ENCODE measurements at places on chromosomes 16 and 17.

DNA sequence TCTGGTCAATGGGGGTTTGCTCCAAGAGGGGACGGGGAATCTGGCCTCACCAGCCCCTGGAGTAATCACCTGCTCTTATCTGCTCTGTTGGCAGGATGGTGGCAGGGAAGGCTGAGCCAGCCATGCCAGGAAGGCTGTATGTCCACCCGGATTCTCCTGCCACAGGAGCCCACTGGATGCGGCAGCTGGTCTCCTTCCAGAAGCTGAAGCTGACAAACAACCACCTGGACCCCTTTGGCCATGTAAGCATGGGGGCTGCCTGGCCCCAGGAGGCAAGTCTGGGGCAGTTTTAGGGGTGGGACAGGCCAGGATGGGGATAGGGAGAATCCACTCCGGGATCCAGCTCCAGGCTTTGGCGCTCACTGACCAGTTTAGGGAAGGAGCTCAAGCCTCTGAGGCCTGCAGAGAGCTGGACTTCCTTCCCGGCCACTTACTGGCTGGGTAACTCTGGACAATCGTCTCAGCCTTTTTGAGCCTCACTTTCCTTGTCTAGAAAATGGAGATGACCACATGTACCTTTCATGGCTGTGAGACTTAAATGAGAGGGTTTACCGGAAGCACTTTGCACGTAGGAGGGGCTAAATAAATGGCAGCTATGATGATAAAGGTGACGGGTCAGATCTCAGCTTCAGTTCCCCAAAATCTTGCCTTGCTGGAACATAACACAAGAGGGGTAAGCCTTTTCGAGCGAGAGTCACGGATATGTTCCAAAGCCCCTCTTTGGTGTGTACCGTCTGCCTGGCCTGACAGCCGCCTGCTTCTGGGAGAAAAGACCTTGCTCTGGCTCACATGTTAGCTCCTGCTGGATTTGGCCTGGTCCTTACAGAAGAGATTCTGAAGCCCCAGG is 15.4 kb downstream of the TBX4 start:
- ATAC-seq = peak; percentile 72

DNA sequence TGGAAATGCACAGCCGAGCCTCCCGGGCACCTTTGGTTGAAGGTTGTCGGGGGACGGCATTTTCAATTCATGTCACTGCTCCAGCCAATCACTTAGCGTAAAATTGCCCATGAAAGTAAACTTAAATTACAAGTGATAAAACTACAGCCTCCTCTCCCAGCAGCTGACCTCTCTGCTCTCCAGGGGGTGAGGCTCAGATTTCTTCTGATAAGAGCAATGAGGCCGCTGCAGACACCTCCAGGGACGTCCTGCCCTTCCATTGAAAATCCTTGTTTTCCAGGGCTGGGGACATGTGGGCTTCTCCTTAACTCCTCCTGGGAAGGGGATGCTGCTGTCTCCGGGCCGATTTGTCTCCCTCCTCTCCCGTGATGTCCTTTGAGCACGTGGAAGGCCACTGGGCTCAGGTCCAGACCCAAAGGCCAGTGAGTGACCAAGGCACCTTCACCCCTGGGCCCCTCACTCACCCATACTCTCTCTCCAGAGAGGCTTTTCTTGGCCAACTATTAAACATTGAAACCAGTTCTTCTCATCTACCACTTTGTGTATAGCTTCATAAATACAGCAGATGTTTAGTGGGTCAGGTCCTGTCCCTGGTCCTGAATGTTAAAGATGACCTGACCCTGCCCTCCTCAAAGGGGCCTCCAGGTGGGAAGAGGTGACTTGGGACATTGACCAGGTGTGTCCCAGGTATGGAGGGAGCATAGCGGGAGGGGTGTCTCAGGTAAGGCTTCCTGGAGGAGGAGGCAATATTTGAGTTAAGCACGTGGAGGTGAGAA is 52.3 kb downstream of the MGAT5B start:
- no peak for ATAC-seq

DNA sequence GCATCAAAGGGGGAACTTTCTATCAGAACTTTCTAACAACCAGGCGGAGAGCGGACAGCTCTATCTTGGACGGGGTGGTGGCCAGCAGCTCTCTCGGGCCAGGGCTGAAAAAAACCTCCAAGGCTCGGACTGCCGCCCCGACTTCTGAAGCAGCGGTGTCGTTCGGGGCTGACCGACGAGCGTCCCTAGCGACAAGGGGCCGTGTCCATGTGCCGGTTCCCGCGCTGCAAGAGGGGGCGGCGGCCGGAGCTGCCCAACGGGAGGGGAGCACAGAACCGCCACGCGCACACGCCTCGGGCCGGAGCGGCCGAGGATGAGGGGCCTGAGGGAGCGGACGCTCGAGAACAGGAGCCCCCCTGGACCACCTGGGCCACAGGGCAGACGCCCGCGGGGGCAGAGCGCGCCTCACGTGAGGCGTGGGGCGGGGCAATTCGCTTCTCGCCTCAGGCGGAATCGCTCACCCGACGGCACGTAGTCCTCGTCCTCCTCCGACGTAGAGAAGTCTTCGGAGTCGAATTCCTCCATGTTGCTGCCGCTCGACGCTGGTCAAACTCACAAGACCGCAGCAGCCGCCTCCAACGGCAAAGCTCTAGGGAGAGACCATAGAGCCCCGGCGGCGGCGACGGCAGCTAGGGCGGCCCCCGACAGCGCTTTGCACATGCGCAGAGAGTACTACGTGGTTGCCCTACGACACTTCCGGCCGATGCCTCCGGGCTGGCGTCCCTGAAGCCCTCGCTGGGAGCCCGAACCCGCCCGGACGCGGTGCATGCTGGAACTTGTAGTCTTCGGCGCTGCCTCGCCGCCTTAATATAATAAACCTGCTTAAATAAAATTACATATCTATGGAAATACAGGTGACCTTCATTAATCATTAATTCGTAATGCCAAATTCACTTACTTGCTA is at the start of gene CFDP1:
CFDP1 (minus strand) TSS at position 676 of the 904 bp plus-strand sequence; CDS start at position 525, 151 bp downstream.
- peak; percentile 97 for ATAC-seq

DNA sequence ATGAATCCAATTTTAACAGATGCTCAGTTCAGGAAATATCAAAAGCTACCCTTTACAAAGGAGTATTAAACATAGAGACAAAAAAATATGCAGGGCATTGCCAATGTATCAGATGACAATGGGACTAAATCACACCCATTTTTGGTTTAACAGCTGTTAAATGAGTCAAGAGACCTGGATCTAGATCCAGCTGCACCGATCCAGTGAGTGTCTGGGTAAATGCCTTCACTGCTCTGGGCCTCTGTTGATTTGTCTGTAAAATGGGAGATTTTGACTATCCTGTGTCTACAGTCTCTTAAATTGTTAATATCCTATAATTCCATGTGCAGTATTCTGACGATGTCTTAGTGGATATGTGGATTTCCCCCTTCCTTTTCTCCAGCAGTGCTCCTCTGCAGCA is 16.4 kb downstream of the KRT23 start:
- ATAC-seq = no peak

GRCh38 chr16:57863434-57864160 is 61.3 kb upstream of the KIFC3 start:
- no peak for ATAC-seq

- ATAC-seq = no peak
Measured at GRCh38 chr17:80907281-80907680, 84.4 kb upstream of the CHMP6 start.

- ATAC-seq = no peak
Measured at GRCh38 chr16:86335266-86336172, 174.8 kb upstream of the FOXF1 start.

GRCh38 chr16:27712251-27712711 is 162.3 kb downstream of the KATNIP start:
- no peak for ATAC-seq

GRCh38 chr17:79978548-79978855 is 57.2 kb downstream of the TBC1D16 start:
- ATAC-seq = no peak

- no peak for ATAC-seq
Measured at GRCh38 chr16:3740934-3741333, 23.6 kb upstream of the TRAP1 start.

DNA sequence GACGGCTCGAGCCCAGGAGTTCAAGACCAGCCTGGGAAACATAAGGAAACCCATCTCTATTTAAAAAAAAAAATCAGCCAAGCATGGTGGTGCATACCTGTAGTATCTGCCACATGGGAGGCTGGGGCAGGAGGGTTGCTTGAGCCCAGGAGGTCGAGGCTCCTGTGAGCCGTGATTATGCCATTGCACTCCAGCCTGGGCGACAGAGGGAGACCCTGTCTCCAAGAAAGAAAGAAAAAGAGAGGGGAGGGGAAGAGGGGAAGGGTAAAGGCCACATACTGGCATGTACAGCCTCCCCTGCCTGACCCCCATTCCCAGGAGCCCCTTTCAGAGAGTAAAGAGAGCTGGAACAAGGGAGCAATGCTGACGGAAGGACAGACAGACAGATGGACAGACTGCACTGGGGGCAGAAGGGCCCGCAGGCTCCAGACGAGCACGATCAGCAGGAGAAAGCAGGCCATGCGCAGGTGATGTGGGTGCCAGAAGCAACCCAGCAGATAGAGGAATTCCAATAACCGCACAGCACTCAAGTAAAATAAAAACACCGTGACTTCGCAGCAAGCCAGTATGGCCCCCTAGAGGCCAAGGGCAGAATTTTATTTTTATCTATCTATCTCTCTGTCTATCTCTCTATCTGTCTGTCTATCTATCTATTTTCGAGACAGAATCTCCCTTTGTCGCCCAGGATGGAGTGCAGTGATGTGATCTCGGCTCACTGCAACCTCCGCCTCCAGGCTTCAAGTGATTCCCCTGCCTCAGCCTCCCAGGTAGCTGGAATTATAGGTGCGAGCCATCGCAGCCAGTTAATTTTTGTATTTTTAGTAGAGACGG is 27.1 kb upstream of the SNN start:
- peak; percentile 64 for ATAC-seq

GRCh38 chr17:72226322-72226721 is 105.5 kb downstream of the SOX9 start:
- ATAC-seq = no peak

DNA sequence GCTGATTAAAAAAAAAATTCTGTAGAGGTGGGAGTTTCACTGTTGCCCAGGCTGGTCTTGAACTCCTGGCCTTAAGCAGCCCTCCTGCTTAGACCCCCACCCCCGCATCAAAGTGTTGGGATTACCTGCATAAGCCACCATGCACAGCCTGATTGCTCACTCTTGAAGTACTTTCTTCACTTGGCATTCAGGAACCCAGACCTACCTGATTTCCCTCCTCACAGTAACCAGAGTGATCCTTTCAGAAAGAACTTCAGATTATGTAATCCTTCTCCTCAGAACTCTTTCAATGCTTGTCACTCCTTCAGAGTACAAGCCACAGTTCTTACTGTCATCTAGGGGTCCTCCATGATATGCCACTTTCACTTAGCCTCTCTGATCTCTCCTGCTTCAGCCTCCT is 1.4 kb downstream of the EFCAB13 start:
- ATAC-seq = no peak

GRCh38 chr16:69324585-69325253 is 5.7 kb downstream of the PDF start:
- ATAC-seq = no peak

- ATAC-seq = no peak
Measured at GRCh38 chr16:51152691-51153576, 1.9 kb upstream of the SALL1 start.

- ATAC-seq = no peak
Measured at GRCh38 chr17:16470265-16470664, 21.7 kb downstream of the LRRC75A start.

DNA sequence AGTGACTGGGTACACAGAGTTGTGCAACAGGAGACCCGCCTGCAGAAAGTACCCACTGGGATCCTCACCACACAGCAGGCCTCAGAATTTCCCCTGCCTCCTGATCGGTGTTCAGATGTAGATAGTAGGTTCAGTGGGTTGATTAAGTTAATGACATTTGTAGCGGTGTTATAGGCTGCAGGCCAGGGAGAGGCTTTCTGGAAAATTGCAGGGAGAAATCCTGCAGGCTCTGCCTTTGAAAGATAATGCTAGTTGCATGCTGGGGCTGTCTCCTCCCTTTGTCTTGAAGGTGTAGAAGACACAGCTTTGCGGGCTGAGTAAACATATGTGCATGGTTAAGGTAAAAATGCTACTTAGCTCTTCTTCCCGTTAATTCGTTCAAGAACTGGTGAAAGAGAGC is 406.3 kb upstream of the RBFOX1 start:
- ATAC-seq = no peak

DNA sequence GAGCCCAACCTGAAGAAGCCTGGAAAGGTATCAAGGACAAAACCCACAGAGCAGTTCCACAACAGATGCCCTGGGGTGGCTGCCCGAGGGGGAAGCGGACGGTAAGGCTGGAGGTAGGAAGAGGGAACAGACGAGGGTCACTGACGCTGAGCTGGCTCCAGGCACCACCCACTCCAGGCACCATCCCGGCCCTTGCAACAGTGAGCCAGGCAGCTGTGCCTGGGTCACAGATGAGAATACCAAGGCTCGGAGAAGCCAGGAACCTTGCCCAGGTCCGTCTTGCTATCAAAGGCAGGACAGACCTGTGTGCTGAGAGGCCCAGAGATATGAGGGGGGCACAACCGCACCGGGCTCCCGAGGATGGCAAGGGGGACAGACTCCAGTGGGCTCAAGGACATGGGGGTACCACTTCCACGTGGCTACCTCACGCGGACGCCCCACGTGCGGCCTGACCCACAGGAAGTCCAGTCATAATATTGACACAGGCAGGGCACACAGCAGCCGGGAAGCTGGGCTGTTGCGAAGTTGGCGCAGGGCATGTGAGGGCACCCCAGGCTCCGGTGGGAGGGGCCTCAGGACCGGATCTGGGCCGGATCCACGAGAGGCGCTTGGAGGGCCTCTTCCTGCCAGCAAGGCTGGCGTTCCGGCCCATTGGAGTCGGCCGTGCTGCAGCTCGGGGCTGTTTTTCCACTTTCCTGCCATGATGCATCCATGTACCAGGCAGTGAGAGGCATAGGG is 29.9 kb downstream of the PEMT start:
- no peak for ATAC-seq

DNA sequence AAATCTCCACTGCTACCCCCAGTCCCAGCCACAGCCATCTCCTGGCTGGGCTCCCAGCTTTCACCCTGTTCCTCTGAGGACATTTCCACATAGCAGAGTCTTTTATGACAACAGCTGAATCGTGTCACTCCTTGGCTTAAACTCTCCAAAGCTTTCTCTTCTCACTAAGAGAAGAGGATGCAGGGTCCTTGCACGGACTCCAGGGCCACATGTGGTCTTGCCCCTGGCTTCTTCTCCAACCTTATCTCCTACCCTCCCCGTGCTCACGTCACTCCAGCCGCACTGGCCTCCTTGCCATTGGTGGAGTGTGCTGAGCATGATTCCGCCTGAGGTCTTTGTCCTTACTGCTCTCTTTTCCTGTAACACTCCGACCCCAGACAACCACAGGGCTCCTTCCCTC is 39.9 kb upstream of the CCDC182 start:
- ATAC-seq = no peak

GRCh38 chr16:30030841-30031413 is at the start of gene TLCD3B:
TLCD3B (minus strand) TSS chr16:30031271; CDS start chr16:30030527, 744 bp downstream.
- no peak for ATAC-seq

- no peak for ATAC-seq
Measured at GRCh38 chr16:86509759-86510464, 415 bp upstream of the FOXF1 start.

GRCh38 chr16:15966836-15967546 is 17.6 kb downstream of the ABCC1 start:
- no peak for ATAC-seq

All from stimulated activated memory B cell treated with anti-CD40 and anti-IgM and Interleukin-4, amounts not matched to agents 10 μg/mL and 1 μg/mL and 100 μg/mL, for 72 hours (primary cell).